ENCODE measurements at places on chromosomes 7 and 10.

GRCh38 chr7:30853576-30853975 lies 58.1 kb upstream of the AQP1 start:
- DNase-seq = no peak

- peak; percentile 34 for DNase-seq
These were observed 26.4 kb upstream of the SRGN start for GRCh38 chr10:69061305-69062161.

GRCh38 chr10:17443707-17444387 lies 10.5 kb downstream of the ST8SIA6 start:
- peak; percentile 23 for DNase-seq

- no peak for DNase-seq
These were observed 192.5 kb upstream of the TCERG1L start for GRCh38 chr10:131503992-131504391.

DNA sequence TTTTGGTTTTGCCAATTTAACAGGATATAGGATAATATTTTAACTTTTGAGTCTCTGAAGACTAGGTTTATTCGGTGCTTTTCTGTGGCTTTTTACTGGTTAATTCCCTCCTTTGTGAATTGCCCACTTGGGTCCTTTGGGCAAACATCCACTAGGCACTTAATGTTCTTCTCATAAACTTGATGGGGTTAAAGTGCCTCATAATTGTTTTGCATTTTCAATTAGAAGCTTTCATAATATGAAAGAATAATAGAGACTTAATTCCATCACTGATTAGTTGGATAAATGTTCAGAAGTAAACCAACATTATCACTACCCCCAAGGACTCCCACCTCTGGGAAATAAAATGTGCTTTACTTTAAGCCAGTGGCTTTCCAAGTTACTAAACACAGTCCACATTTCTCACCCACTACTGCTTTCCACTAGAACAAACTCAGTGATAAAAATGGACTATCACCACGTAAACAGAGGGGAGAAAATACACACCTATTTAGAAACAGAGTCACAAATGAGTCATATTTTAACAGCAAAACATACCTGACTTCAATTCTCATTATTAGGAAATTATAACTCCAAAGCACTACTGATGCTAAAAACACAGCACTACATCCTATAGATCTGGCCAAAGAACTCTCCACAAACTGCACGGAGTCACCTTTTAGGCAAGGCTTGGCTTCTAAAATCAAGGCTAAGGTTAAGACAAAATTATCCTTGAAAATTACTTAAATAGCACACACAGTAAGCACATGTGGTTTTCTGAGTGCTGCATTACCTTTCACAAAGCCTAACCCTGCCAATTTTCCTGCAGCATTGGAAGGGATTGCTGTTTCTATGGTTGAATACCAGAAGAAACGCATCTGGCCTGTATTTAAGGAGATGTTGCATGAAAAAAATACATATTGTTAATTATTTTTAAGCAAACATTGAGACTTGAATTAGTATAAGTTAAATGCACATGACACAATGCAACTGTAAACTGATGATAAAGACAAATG lies 41.2 kb downstream of the PARD3 start:
- DNase-seq = no peak

- no peak for DNase-seq
These were observed 738.6 kb upstream of the LRRTM3 start for GRCh38 chr10:66187053-66187733.

DNA sequence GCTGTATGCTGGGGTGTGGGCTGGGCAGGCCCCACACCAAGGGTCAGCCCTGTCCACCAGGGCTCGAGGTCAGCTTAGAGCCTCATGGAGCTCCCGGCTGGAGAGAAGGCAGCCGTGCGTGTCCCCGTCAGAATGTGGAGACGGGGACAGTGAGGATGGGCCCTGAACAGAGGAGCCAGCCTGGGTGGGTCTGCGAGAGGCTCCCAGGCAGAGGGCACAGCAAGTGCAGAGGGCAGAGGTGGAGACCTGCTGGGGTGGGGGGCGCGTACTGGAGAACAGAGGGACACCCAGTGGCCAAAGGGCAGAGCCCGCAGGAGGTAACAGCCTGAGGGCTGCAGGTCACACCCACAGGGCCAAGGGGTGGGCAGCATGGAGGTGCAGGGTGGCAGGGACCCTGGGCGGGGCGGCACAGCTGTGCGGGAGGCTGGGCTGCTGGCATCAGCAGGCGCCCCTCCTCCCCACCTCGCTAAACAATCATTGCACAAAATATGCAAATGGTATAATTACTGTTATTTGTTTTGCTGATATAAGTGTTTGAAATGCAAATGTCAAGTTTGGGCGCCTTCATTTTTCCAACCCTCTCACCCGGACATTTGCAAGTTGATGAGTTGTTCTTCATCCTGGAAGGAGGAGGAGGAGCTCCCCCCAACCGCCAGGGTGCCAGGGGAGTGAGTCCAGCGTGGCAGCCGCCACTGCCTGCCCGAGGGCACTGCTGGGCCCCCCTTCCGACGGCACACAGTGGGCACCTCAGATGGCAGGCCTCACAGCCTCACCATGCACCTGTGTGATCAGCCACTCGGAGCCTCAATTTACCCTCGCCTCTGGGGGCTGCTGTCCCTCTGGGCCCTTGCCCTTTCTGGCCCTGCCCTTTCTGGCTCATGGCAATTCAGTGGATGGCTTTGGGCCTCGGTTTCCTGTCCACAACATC lies 35.0 kb downstream of the ELFN1 start:
- DNase-seq = no peak

- no peak for DNase-seq
These were observed 7.0 kb upstream of the HPS1 start for GRCh38 chr10:98453729-98454128.

DNA sequence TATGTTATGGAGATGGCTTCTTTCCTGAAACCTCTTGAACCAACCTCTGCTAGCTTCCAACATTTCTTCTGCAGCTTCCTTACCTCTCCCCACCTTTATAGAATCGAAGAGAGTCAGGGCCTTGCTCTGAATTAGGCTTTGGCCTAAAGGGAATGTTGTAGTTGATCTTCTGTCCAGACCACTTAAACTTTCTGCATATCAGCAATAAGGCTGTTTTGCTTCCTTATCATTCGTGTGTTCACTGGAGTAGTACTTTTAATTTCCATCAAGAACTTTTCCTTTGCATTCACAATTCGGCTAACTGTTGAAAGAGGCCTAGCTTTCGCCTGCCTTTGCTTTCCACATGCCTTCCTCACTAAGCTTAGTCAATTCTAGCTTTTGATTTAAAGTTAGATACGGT lies 48.0 kb downstream of the KLHDC10 start:
- no peak for DNase-seq

GRCh38 chr10:21993360-21994001 lies 10.0 kb downstream of the DNAJC1 start:
- no peak for DNase-seq

GRCh38 chr10:9076066-9076465 lies 1021.6 kb downstream of the GATA3 start:
- DNase-seq = peak; percentile 43

Data from activated CD4-positive, alpha-beta T cell treated with anti-CD3 and anti-CD28 coated beads for 48 hours (primary cell).